Fibroblast of skin of right biceps (primary cell): ENCODE measurements at places on chromosomes 16 and 17.

DNA sequence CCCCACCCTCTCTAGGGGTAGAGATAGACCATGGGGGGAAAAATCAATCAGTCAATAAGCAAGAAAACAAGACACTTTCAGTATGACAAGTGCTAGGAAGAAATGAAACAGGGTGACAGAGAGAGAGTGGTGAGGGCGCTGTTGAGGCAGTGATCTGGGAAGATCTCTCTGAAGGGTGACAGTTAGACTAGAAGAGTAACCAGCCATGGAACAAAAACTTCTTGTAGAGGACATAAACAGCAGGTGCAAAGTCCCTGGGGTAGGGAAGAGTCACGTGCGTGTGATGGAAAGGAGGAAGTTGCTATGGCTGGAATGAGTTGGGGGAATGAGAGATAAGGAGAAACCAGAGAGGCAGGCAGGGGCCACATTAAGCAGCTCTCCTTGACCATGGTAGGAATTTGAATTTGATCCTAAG, 16.8 kb upstream of the EMP2 start:
- no peak for DNase-seq

DNA sequence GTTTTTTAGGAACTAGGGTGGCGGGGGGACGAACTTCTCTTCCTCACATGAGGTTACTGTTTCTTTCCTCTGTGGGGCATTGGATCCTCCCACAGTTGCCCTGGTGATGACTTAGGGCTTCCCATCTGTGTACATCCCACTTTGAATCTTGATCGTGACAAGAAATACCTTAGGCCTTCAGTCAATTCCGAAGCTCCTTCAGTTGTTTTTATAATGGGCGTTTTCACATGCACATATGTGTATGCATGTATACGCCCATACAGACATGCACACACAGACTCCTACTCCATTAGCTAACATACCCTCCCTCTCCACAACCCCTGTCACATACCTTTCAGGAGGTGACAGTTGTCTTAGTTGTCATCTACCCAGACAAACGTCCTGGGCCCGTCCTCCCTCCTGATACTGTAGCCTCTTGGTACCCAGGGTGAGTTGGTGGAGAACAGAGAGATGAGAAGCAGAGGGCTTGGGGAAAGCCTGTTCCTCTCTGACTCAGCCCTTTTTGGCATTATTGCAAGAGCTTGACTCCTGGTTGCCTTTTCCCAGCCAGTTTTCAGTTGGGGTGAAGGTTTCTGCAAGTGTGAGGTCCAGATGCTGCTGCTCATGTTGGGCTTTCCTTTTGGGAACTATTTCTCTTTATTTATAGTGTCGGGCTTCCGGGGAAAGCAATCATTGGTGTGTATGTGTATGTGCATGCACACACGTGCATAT, 2.2 kb upstream of the AOC2 start:
- DNase-seq = no peak

- no peak for DNase-seq
These were observed 15.2 kb upstream of the METRNL start for GRCh38 chr17:83064021-83064731.

GRCh38 chr17:76840443-76840767, 27.8 kb upstream of the MGAT5B start:
- DNase-seq = no peak

DNA sequence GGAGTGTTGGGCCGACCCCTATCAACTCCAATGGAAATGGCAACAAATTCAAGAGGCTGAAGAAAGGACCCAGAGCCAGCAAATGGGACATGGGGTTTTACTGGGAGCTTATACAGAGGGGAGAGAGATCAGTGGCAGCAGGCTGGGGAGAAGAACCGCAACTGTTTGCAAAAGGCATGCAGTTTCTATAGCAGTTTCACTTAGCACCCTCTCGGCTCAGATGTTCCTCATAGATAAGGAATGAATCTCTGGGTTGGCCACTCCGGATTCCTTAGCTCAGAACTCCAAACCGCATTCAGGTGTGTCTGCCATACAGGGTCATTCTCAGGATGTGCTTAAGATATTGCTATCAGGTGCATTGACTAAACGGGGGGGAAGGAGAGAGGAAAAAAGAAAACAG, 71.1 kb upstream of the RPL38 start:
- no peak for DNase-seq

DNA sequence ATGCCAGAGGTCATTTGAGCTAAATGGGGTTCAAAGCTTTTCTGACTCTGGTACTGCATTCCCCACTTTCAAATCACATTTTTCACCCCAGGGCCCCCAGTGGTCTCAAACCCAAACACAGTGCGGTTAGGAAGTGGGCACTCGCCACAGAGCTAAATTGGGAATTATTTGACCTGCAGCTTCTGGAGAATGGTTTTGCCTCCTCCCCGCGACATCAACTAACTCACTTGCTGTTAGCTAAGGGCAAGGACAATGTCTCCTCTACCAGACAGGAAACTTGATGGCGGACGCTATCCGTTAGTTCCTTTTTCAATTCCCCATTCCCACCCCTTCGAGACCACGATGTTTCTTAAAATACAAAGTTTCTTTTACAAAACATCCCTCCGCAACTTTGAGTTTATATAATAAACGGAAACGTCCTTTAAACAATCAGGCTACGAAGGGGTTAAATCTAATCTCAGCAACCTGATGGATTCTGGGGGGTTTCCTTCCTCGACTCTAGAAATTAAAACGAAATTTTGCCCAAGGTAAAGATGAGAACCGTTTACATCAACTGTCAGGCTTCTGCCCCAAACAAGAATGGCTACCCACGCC, 500 bp upstream of the KAT7 start:
- no peak for DNase-seq

DNA sequence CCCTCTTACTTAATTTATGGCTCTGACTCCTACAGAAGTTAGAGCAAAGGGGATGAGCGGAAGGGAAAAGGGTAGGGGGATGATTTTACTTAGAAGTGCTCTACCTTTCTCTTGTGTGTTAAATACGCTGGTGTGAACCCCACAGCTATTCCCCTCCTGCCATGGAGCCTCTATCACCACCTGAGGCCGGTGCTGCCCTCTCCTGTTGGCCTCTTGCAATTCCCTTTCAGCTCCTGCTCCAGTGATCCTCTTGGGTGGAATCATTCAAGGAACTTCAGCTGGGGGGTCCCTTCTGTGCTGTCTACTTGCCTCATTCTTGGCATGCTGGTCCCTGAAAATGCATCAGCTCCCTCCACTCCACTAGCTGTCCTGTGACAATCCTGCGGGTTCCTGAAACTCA, 41.8 kb upstream of the CDH8 start:
- DNase-seq = peak; percentile 2

DNA sequence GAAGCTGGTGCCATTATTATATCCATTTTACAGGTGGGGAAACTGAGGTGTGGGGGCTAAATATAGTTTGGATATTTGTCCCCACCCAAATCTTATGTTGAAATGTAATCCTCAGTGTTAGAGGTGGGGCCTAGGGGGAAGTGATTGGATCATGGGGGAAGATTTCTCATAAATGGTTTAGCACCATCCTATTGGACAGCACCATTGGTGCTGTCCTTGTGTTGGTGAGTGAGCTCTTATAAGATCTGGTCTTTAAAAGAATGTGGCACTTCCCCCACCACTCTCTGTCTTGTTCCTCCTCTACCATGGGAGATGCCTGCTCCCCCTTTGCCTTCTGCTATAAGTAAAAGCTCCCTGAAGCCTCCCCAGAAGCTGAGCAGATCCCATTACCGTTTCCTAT, 119.8 kb upstream of the SEC14L1 start:
- no peak for DNase-seq

- DNase-seq = no peak
These were observed 17.0 kb upstream of the UBTF start for GRCh38 chr17:44236444-44236991.

DNA sequence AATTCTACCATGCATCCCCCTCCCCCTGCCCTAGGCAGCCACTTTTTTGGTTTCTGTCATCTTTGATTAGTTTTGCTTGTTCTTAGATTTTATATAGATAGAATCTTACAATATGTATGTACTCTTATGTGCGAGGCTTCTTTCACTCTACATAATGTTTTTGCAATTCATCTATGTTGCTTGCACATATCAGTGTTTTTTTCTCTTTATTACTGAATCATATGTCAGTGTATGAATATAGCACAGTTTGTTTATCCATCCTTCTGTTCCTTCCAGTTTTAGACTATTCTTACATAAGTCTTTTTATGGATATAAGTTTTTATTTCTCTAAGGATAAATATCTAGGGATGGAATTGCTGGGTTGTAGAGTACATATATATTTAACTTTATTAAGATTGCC, 26.6 kb downstream of the NLK start:
- DNase-seq = no peak

- DNase-seq = peak; percentile 100
These were observed 2.3 kb upstream of the COL1A1 start for GRCh38 chr17:50203604-50204345.

DNA sequence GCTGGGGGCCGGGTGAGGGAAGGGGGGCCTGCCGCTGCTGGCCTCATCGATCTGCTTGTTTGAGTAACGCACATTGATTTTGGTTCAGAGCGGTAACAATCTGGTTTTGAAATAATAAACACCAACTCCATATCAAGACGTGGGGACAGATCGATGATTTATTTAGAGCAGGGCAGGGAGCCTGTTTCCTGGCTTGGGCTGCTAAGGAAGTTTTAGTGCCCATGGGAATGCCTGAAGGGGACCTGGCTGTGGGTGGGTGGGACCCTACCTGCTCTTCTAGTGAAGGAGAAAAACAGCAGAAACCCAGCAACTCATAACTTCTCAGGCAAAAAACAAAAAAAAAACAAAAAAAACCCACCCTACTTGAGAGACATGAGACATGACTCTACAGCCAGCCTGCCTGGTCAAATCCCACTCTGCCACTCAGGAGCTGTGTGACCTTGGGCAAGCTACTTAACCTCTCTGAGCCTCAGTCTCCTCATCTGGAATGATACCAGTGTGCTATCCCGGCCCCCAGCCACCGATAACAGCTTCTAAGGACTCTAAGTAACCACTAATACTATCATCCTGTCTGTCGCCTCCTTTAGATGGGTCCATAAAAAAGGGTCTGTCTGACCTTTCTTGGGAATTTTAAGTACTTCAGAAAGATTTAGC, 66.0 kb downstream of the PIPOX start:
- no peak for DNase-seq

DNA sequence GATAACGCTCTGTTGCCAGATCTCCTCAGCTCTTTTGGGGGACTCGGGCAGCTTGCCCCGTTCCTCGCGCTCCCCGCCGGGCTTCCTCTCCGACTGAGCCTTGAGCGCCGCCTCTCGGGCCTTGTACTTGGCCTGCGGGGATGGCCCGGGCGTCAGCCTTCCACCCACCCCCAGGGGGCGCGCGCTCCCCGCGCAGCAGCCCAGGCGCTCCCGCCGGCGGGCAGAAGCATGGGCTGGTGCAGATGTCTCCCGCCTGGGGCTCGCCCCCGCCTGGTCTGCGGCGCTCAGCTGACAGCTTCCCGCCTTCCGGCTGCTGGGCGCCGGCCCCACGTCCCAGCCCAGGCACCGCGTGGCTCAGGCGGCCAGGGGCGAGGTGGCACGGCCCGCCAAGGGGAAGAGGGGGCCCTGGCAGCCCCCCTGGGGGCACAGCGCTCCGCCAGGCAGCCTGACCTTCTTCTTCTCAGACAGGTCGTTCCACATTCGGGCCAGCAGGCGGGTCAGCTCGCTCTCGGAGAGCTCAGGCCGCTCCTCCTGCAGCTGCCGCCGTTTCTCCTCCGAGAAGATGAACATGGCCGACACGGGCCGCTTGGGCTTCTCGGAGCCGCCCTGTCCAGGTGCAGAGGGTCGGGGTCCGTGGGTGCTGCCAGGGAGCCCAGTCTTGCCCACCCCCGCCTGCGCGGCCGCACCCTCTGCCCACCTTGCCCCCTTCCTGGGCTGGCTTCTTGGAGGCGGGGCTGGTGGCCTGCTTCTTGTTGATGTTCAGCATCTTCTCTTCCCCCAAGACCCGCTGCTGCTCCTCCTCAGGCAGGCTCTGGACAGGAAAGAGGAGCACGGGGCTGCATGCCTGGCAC, 8.9 kb downstream of the UBTF start:
- DNase-seq = peak; percentile 87

- DNase-seq = no peak
These were observed 25.3 kb upstream of the BRD7 start for GRCh38 chr16:50393858-50394802.

GRCh38 chr17:50800196-50800700, 32.9 kb upstream of the ANKRD40CL start:
- DNase-seq = no peak

DNA sequence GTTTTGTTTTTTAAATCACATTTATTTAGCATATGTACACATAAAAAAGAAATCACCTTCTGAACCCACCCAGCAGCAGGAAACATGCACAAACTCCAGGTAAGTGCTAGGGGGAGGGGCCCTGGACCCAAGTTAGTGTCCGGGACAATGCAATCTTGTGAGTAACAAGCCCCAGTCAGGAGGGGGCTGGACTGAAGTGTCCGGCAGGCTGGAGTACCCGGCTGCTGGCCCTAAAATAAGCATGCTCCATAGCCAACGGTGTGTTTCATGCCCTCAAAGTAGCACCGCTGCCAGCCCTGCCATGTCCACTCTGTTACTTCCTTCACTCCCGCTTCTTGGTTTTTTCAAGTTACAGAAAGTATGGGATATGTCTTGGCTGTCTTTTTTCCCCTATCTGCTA, 102.1 kb downstream of the SPAG9 start:
- no peak for DNase-seq

DNA sequence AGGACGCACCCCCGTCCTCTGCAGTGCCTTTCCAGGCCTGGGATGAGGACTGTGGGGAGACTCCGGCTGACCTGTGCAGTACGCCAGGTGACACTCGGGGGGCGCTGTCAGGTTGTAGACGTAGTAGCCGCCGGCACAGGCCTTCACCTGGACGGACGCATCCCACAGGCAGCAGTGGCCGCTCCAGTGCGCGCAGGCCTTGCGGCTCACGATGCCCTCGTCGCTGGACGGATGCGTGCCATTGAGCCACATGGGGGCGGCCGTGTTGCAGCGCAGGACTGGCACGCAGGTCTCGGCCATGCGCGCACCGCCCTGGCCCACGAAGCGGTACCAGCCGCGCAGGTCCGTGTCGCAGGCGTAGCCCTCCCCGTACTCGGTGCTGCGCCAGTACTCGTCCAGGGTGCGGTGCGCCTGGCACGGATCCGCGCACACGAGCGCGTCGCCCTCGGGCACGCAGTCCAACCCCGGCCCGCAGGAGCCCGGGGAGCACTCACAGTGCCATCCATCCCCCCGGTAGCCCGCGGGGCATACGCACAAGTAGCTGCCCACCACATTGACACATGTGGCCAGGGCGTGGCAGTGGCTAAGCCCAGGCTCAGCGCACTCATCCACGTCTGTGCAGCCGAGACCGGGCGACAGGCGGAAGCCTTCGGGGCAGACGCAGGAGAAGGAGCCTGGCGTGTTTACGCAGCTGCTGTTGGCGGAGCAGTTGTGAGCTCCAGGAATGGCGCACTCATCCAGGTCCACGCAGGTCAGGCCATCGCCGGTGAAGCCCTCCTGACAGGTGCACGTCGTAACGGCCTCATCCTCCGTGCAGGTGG, 3.9 kb downstream of the UMOD start:
- no peak for DNase-seq

- DNase-seq = no peak
These were observed 38.1 kb upstream of the RHOT1 start for GRCh38 chr17:32104158-32104557.

DNA sequence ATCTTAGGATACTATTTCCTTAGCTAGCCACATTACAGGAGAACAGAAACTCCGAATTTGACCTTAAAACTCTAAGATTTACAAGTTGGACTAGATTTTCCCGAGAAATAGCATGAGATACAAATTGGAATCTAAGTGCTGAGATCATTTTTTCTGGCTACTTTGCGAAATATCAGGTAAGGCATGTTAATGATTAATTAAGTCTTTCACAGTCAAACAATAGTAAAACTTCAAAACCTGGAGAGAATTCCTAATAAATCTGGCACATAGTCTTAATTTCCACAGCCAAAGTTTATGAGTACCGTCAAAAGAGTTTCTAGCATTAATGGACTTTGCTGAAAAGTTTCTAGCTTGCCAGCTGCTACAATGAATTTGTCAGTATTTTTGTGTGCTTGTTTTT, 379.5 kb upstream of the TOM1L1 start:
- no peak for DNase-seq
